ENCODE measurements at places on chromosomes 16 and 17.

DNA sequence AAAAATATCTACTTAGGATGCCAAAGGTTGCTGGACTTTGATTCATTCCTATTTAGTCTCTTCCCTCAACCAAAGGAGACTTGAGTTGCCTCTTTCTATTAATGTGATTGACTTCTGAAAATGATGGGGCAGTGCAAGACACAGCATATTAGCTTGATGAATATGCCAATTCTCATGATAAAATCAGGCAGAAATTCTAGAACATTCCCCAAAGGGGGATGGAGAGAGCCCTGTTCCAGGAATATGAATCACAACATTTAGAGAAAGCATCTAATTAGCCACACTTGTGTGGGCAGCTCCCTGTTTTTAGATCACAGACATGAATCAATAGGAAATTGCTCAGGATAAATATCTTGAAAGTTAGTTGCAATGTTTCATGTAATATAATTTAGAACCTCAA, 584.0 kb upstream of the CDH8 start:
- no peak for DNase-seq

DNA sequence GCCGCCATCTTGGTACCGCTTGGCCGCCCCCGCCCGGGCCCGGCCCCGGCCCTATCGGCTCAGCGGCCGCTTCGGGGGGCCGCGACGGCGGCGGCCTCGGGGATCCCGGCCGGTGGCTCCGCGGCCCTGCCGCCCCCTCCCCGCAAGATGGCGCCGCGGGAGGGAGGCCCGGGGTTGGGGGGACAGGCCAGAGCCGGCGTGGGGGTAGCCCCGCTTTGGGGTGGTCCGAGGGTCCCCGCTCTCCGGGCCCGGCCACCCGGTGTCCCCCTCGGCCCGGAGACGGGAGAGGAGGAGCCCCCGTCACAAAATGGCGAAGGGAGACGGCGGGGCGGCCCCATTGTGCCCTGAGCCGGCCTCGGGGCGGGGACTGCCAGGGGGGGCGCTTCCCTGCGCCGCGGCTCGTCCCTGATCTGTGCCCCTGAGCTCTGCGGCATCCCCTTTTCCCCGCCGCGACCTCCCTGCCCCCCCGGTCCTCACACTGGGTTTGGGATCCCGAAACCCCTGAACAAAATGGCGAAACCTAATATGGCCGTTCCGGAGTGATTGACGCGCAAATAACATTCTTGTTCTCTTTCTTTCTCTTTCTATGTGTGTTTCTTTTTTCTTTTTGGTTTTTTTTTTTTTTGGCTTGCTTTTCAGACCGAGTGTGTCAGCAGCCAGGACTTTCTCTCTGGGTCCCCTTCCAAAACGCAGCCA, 986 bp downstream of the HAPSTR1 start:
- DNase-seq, result peak; percentile 73

GRCh38 chr16:67425580-67425979, 5.3 kb upstream of the HSD11B2 start:
- DNase-seq, result no peak

GRCh38 chr16:15427648-15428239, 6.6 kb upstream of the BMERB1 start:
- peak; percentile 11 for DNase-seq

DNA sequence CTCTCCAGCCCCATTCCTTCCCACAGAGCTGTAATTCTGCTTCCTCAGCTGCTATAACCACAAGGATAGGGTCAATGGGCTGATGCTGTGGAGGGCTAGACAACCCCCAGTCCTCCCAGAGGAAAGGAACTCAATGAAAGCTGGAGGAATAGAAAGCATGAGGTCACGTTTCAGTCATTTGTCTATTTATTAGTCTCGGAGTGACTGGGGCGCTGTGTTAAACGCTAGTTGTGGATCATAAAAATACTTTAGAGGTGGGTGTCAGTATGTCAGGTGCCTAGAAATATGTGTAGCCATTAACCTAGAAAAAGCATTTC, 787 bp upstream of the CCL3L1 start:
- no peak for DNase-seq

GRCh38 chr16:81866820-81867440, 87.8 kb downstream of the PLCG2 start:
- no peak for DNase-seq

- no peak for DNase-seq
These were observed 26.8 kb upstream of the SMPD3 start for GRCh38 chr16:68475071-68475470.

GRCh38 chr17:17567631-17568030, 23.9 kb downstream of the PEMT start:
- DNase-seq, result no peak

DNA sequence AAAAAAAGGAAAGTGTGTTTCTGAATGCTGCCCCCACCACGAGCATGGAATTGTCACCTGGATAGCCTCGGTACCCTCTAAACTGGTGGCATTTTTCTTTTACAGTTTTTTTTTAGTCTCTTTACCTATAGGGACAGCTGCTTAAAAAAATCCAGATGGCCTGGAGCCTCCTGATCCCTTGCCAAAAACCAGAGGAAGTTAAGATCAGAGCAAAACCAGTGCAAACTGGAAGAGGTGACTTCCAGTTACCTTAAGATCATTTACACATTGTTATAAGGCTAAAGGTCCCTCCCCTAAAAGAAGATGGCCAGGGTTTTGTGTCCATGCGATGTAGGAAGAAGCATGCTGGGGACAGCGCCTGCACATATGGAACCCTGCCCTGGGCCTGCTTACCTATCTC, 3.5 kb downstream of the MEFV start:
- no peak for DNase-seq

GRCh38 chr17:48610282-48611211, at the start of gene HOXB7:
TSS of gene HOXB7 (minus strand) at chr17:48611017. CDS start at chr17:48610918, 99 bp downstream.
- DNase-seq, result no peak

GRCh38 chr16:69763599-69763942, 1.4 kb downstream of the WWP2 start:
- no peak for DNase-seq

- DNase-seq, result no peak
These were observed 23.9 kb downstream of the SNX20 start for GRCh38 chr16:50657241-50657640.

- no peak for DNase-seq
These were observed 157.5 kb downstream of the ANKFN1 start for GRCh38 chr17:56310782-56311181.

- DNase-seq, result no peak
These were observed 6.1 kb upstream of the LHX1 start for GRCh38 chr17:36931096-36931696.

- DNase-seq, result no peak
These were observed 1.0 kb upstream of the KCNJ2 start for GRCh38 chr17:70168044-70168976.

- DNase-seq, result no peak
These were observed 20.1 kb downstream of the WFDC1 start for GRCh38 chr16:84314814-84315213.

- DNase-seq, result no peak
These were observed 20.5 kb upstream of the MTMR4 start for GRCh38 chr17:58534901-58535421.

DNA sequence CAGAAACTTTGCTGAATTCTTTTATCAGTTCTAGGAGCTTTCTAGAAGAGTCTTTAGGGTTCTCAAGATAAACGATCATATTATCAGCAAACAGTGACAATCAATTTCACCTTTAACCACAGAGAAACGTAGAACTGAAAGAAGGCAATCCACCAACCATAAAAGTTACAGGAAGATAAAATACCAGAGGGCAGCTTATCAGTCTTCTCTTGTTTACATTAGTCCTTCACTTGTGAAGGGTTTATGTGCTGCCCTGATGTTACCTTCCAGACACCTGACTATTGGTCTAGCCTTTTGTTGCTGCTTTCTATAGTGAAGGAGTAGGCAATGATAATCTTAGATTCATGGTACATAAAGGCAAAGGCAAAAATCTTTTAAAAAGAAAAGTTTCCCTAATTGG, 73.2 kb upstream of the EFCAB3 start:
- DNase-seq, result no peak

GRCh38 chr16:81319221-81319912, 4.6 kb downstream of the GAN start:
- DNase-seq, result no peak

DNA sequence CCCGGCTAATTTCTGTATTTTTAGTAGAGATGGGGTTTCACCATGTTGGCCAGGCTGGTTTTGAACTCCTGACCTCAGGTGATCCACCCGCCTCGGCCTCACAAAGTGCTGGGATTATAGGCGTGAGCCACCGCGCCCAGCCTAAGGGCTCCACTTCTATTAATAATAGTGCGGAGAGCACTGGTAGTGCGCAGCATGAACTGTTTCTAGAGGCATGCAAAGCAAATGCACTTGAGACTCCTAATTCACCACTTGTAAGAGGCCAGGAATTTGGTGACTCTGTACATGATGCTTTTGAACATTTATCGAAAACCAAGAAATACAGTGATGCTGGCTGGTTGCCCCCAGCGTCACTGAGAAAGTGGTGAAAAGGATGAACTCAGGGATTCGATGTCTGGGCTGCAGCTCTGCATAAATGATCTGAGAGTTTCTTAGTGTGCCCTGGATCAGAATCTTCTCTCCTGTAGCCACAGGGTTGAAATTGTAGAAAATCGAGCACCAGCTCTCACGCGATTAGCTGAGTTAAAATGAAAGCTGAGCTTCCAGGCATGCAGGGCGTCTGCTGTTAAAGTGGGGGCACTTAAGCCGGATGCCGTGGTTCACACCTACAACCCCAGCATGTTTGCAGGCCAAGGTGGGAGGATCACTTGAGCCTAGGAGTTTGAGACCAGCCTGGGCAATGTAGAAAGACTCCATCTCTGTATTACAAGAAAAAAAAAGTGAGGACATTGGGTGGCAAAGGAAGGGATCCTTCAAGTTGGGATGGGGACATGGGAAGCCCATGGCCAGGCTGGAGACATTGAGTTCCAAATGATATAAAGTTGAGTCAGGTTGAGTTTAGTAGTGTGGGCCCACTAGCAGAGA, 4.8 kb downstream of the RNF213 start:
- DNase-seq, result no peak

GRCh38 chr17:19378416-19379360, at the start of gene MAPK7:
TSS of gene MAPK7 (plus strand) at chr17:19378498. CDS start at chr17:19378901, 403 bp downstream.
- DNase-seq, result no peak

- no peak for DNase-seq
These were observed 95.6 kb upstream of the CDYL2 start for GRCh38 chr16:80899809-80900592.

- no peak for DNase-seq
These were observed 32.5 kb upstream of the RAI1 start for GRCh38 chr17:17648762-17649161.

DNA sequence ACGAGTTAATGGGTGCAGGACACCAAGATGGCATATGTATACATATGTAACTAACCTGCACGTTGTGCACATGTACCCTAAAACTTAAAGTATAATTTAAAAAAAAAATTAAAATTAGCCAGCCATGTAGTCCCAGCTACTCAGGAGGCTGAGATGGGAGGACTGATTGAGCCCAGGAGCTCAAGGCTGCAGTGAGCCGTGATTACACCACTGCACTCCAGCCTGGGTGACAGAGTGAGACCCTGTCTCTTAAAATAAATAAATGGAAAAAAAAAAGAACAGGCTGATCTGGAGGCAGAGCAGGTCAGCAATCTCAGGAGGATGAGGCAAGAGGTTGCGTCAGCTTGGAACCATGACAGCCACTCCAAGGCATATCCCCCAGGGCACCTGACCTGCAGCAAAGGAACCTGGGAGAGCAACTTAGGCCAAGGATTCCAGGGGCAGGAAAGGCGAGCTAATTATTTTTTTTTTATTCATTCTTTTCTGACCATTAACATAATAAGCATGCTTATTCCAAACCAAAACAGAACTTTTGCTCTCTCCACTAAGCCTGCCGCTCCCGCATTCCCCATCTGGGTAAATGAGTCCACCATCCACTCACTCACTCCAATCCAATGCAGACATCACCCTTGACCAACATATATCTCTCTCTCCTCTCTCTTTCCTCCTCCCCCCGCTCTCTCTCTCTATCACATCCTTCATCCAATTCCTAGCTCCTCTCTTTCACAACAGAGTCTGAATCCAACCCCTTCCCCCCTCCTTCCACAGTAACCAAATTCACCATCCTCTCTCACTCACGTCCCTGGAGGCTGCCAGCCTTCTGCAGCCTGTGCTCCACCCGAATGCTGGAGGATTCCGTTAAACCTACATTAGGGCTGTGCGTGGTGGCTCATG, 47.7 kb downstream of the TK2 start:
- DNase-seq, result no peak

GRCh38 chr16:73793260-73793659, 503.4 kb upstream of the PSMD7 start:
- DNase-seq, result no peak

GRCh38 chr17:72614871-72615626, 477.4 kb downstream of the SLC39A11 start:
- no peak for DNase-seq

GRCh38 chr16:26263406-26263805, 571.6 kb downstream of the HS3ST4 start:
- DNase-seq, result peak; percentile 72

DNA sequence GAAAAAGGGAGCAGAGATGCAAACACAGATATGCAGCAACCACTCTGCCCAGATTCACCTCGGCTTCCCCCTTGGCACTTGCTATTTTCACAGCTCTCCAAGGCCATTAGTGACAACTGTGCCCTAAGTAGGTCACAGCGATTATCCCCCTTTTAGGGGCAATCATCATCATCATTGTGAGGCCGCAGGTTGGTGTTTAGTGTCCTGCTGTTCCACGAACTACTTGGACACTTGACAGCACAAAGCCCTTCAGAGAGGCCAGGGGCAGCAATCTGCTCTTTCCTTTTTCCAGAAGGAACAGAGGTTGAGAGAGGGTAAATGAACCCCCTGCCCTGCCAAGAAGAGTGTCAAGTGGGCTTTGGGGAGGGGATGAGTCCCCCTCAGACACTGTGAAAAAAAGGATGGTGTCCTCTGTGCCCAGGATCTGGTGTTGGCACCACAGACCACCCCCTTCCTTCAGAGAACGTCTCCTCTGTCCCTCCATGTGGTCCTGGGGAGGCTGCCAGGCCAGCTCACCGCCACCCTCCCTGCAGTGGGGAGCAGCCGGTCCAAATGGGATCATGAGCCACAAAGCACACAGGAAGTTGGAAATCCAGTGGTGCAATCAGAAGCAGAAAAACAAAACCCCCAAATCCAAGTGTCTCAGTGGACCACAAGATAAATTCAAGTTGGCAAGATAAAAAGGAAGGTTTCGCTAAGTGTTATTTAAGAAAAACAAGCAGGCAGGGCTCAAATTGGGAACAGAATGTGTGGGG, 78.4 kb upstream of the MED9 start:
- DNase-seq, result no peak

Measured in DND-41 (cell line).